ENCODE measurements at places on chromosomes 11 and 22. TPM values are rescaled to one million over a fixed set of nuclear protein-coding genes. Genes with fewer than 3 reads are reported as not detected.

- H3K4me1 ChIP-seq = no peaks in the 10 kb centered on the region
- H3K27me3 ChIP-seq = peaks cover 3% of the 10 kb centered on the region
- no peak overlapping the region for H3K27ac ChIP-seq
- H3K36me3 ChIP-seq = no peaks in the 10 kb centered on the region
Measured at GRCh38 chr11:131894615-131895544, 524.5 kb downstream of the NTM start.

DNA sequence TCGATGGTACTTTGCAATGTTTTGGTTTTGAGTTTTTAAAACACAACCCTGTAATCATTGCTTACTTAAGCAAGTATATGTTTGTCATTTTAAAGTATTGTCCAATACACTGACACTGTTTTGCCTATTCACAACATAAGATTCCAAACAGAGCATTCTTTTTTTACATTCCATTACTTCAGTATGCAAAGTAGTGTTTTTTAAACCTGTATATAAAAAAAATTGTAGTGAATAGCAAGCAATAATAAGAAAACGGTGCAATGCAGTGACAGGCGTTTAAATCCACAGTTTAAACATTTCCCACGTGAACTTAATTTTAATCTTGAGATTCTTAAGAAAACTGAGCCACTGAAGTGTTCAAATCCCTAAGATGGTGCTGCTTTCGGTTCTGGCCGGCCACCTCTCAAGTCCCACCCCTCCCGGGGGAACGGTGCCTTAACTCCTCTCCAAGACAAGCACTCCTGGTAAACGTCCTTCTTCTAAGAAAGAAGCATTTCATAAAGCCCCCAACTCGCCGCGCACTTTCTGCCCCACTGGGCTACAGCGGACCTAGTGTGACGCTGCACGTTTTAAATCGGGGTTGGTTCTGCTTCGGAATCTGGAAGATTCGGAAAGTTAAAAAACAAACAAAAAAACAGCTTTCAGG lies 2.9 kb downstream of the PGR start:
- H3K27ac ChIP-seq = no peak overlapping the region
- H3K4me3 ChIP-seq = peak overlapping the region; percentile 48
- H3K4me1 ChIP-seq = peaks cover 11% of the 10 kb centered on the region
- DNase-seq = peak; percentile 8
- peaks cover 91% of the 10 kb centered on the region for H3K27me3 ChIP-seq

DNA sequence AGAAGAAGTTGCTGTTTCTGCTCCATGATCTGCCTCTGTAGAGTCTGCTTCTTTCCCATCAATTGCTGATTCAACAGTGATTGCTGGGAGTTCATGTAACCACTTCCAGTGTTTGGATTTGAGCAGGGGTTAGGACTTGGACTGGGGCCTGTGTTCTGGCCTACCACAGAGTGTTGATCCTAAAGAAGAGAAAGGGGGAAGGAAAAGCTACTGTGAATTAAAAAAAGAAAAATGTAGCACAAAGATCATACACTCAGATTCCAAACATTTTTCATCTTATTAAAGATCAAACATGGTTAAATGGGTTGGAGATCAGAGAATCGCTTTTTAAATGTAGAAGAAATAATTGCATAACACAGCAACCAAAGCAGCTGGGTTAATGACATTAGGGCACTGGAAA lies 67.6 kb upstream of the MTMR2 start:
- no peak for DNase-seq
- peaks cover 32% of the 10 kb centered on the region for H3K4me1 ChIP-seq
- H3K27ac ChIP-seq = peak overlapping the region; percentile 63
- no peaks in the 10 kb centered on the region for H3K36me3 ChIP-seq
- H3K27me3 ChIP-seq = no peaks in the 10 kb centered on the region

DNA sequence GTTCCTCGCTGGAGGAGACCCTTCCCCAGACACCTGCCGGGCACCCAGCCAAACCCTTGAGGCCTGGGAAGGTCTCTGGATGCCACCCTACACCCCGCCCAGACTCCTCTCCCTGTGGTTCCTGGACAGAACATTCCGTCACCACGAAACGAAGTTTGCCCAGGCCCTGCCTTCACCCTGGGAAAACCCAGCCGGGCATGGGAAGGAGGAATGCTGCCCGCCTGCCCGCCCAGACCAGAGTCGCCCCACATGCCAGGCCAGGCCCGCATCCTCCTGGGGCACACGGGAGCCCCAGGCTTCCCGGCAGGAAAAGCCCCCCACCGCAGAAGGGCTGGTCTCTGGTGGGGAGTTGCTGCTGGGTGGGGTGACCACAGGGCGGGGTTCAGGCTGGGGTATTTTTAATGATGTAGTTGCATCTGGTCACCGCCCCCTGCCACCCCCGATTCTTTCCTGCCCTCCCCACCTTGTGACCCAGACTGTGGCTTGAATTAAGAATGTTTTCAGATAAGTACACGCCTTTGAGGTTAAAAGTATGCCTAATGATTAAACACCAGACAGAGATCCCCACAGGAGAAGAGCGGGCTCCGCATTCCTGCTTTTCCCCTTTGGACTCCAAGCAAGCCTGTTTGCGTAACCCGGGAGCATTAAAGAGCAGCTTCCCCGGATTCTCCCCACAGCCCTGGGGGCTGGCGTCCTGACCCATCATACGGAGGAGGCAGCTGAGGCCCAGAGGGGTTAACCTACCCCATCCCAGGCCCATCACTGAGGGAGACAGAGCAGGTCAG lies 44.6 kb upstream of the PPARA start:
- H3K27me3 ChIP-seq = no peaks in the 10 kb centered on the region
- no peaks in the 10 kb centered on the region for H3K36me3 ChIP-seq
- peak overlapping the region; percentile 86 for H3K27ac ChIP-seq

Gene CD81
- 216 TPM for total RNA-seq

Gene PHETA2
- 10.4 TPM for total RNA-seq

DNA sequence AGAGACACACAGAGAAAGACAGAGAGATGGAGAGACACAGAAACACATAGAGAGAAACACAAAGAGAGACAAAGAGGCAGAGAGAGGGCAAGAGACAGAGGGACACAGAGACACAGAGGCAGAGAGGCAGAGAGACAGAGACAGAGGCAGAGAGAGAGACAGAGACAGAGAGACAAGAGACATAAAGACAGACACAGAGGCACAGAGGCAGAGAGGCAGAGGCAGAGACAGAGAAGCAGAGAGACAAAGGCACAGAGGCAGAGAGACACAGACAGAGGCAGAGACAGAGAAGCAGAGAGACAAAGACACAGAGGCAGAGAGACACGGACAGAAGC lies 6.3 kb downstream of the TNNI2 start:
- H3K4me1 ChIP-seq = peaks cover 15% of the 10 kb centered on the region
- DNase-seq = no peak
- no peaks in the 10 kb centered on the region for H3K27me3 ChIP-seq
- no peaks in the 10 kb centered on the region for H3K36me3 ChIP-seq
- H3K27ac ChIP-seq = peak overlapping the region; percentile 76

Gene CYB561A3
- total RNA-seq = 34.8 TPM

DNA sequence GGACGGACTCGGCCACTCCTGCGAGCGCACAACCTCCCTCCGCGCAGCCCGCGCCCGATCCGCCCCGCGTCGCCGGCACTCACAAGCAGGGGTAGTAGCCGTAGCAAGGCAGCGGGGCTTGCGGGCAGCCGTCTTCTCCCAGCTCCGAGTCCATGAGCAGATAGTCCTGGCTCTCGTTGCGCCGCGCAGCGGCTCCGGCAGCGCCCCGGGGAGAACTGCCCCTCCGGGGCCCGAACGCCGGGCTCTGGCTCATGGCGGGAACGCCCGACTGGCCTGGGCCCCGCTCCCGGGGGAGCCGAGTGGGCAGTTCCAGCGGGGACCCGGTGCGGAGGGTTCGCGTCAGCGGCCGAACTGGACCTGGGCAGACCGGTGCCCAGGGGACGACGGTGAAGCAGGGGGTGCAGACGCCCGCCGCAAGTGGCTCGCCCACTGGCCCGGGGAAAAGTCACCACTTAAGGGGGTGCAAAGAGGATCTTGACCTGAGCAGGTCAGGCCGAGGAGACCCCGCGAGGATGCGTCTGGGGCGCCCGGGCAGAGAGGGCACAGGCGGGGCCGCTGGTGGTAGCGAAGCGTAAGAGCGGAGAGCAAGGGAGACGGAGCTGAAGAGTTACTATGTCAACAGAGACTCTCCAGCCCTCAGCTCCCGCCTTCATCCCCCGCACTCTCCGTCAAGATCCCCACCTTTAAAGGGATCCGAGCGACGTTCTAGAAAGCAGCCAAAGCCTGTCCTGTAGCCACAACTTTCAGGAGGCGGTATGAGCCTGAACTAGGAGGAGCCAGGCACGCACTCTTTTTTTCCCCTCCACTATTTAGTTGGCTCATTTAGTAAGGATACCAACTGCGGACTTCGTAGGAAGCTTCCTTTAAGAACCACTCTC lies at the start of gene TRPC6:
Gene TRPC6, minus strand, starts transcription at position 757 of the 878 bp plus-strand sequence. Its CDS starts 504 bp downstream, at position 253.
- peaks cover 58% of the 10 kb centered on the region for H3K27me3 ChIP-seq
- H3K4me3 ChIP-seq = peak within 1 kb of the TSS; percentile 65
- no peaks in the 10 kb centered on the region for H3K4me1 ChIP-seq
- DNase-seq = peak; percentile 37
- H3K27ac ChIP-seq = no peak within 1 kb of the TSS
- no peaks in the 10 kb centered on the region for H3K36me3 ChIP-seq

Gene ACTN3
- total RNA-seq = not detected

DNA sequence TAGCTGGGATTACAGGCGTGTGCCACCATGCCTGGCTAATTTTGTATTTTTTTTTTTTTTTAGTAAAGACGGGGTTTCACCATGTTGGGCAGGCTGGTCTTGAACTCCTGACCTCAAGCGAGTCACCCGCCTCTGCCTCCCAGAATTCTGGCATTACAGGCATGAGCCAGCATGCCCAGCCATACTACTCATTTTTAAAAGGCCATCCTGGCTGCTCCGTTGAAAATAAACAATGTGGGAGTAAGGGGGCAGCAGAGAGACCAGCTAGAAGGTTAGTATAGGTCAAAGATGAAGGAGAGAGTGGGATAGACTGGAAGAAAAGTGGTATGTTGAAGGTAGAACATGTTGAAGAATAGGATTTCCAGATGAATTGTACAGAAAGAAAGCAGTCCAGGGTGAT lies 17.6 kb upstream of the LIN7C start:
- no peak overlapping the region for H3K4me3 ChIP-seq
- no peaks in the 10 kb centered on the region for H3K4me1 ChIP-seq
- no peaks in the 10 kb centered on the region for H3K27me3 ChIP-seq
- DNase-seq = no peak
- no peaks in the 10 kb centered on the region for H3K36me3 ChIP-seq

GRCh38 chr22:46131151-46131587 lies 19.2 kb upstream of the PPARA start:
- no peak overlapping the region for H3K27ac ChIP-seq
- DNase-seq = no peak
- H3K36me3 ChIP-seq = no peaks in the 10 kb centered on the region
- H3K4me3 ChIP-seq = no peak overlapping the region
- no peaks in the 10 kb centered on the region for H3K4me1 ChIP-seq

Gene SYCE3
- not detected for total RNA-seq

DNA sequence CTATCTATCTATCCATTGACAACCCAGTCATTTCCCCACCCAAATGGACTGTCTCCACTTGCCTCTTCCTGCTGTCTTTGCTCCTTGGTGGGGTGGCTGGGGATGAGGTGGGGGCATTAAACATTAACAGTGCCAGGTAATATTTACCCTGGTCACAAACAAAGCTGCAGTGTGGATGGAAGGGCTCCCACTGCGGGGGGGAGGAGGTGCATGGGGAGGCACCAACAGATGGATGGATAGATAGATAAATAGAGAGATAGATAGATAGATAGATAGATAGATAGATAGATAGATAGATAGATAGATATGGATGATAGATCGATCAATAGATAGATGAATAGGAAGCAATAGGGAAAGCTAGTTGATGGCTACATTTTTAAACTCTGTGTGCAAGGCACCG lies 2.3 kb upstream of the FXYD2 start:
- H3K36me3 ChIP-seq = no peaks in the 10 kb centered on the region
- peaks cover 32% of the 10 kb centered on the region for H3K4me1 ChIP-seq
- H3K4me3 ChIP-seq = no peak overlapping the region
- H3K27me3 ChIP-seq = no peaks in the 10 kb centered on the region
- no peak for DNase-seq

- no peak overlapping the region for H3K27ac ChIP-seq
- H3K27me3 ChIP-seq = no peaks in the 10 kb centered on the region
- H3K4me1 ChIP-seq = no peaks in the 10 kb centered on the region
Measured at GRCh38 chr11:70717936-70718595, 319.7 kb downstream of the CTTN start.

GRCh38 chr11:132463295-132464002 lies 1068.9 kb downstream of the OPCML start:
- no peak overlapping the region for H3K27ac ChIP-seq
- DNase-seq = no peak
- H3K4me1 ChIP-seq = no peaks in the 10 kb centered on the region
- H3K27me3 ChIP-seq = peaks cover 11% of the 10 kb centered on the region
- no peaks in the 10 kb centered on the region for H3K36me3 ChIP-seq

DNA sequence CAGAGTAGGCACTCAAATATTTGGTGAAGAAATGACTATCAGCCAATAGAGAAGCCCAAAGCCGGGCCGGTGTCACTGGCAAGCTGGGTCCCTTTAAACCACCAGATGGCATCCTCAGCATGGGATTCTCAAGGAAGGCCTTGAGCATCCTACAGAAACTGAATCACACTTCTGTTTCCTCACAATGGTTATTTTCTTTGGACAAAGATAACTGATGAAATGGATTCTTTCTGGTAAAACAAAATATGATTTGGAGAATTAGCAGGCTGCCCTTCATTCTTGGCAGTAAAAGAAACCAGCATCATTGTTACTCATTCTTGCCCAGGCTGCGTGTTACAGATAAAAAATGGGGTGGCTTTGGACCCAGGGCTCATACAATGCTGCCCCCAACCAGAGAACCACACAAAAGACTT lies 30.3 kb upstream of the ASPHD2 start:
- no peaks in the 10 kb centered on the region for H3K27me3 ChIP-seq
- no peaks in the 10 kb centered on the region for H3K4me1 ChIP-seq
- peak; percentile 76 for DNase-seq
- no peak overlapping the region for H3K27ac ChIP-seq
- no peaks in the 10 kb centered on the region for H3K36me3 ChIP-seq
- no peak overlapping the region for H3K4me3 ChIP-seq

DNA sequence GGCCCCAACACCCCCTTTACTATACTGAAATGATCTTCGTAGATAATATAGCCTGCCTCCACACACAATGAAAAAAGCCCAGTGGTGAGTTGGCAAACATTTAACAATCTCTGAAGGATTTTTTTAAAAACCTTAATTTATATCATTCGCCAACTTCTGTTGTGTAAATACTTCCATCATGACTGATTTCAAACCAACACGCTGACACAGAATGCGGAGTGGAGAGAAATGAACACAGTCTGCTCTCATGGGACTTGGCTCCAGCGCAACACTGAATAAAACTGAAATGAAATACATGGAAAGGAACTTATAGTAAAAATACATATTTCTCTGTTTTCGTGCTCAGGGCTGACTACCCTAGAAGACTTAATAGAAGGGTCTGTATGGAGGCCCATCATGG lies 61.3 kb upstream of the WNT11 start:
- H3K27ac ChIP-seq = no peak overlapping the region
- DNase-seq = no peak
- H3K4me3 ChIP-seq = no peak overlapping the region

Gene SLC37A4
- total RNA-seq = 87.4 TPM

Gene SLC6A5
- total RNA-seq = not detected

Gene IL17REL
- not detected for total RNA-seq

GRCh38 chr22:24989541-24989951 lies 37.0 kb downstream of the KIAA1671 start:
- no peaks in the 10 kb centered on the region for H3K36me3 ChIP-seq
- no peak overlapping the region for H3K4me3 ChIP-seq
- H3K27me3 ChIP-seq = no peaks in the 10 kb centered on the region
- no peak overlapping the region for H3K27ac ChIP-seq
